RWPE1 (cell line): ENCODE measurements at places on chromosomes 12 and 14.

DNA sequence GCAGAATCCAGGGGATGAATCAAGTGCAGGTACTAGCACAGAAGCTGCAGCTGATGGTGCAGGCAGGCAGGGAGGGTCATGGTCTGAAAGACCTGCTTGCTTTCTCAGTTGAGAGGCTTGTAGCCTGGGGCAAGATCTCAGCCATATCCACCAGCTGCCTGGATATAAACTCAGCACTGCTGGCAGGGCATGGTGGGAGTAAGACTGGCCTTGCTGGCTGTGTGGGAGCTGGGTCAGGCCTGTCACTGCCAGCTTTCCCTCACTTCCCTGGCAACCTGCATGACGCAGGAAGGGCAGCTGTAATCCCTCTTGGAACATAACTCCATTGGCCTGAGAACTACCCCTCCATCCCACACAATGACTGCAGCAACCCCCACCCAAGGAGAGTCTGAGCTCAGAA lies 230.1 kb downstream of the ANO6 start:
- no peak for DNase-seq

DNA sequence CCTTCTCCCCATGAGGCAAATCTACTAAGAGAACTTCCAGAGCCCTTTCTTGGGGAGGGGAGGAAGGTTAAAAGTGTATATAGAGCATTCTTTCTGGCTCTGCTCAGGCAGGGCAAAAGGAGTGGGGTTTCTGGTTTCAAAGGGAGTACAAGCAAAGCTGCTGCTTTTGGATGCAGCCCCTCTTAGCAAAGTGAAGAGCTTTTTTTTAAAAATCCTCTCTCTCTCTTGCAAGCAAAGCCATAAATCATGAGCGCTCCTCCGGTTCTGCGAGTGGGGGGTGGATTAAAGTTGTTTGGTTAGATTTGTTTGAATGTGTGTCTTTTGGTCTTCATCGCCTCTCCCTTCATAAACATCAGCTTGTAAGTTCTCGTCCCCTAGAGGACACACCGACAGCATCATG lies 546.6 kb upstream of the TBX3 start:
- DNase-seq: no peak

DNA sequence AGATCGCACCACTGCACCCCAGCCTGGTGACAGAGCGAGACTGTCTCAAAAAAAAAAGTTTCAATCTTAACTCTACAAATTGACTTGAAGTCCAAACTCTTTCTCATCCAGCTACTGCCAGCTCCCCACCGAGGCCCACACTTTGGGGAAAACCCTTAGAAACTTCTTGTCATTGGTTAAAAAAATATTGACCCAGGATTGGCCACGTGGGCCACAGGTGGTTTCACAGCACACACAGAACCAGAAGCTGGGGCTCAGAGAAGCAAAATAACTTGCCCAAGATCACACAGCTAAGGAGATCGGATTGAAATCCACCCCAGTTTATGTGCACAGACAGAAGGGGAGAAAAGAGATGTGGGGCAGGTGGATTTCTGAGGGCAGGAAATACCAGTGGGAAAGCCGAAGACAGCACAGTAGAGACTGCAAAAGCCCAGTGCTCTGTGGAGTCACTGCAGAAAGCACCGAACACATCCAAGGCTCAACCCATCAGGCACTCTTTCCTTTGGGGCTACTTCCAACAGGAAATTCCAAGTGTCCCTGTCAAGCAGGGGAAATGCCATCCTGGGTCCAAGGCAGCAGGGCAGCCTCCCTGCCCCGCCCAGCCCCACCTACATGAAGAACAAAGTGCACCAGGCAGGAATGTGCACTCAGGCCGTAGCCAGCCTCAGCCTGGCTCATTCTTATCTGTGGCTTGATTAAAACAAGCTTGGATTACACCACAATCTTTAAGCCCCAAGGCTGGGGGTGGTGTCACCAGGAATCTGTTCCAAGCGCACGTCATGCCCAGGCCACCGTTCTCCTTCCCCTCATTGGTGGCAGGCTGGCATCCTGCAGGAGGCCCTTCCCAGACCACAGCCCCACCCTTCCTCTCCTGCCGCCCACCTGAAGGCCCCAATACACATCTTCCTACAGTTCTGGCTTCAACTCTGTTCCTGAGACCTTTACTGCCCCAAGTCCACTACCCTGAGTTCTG lies 72.5 kb downstream of the ITPK1 start:
- peak; percentile 95 for DNase-seq

DNA sequence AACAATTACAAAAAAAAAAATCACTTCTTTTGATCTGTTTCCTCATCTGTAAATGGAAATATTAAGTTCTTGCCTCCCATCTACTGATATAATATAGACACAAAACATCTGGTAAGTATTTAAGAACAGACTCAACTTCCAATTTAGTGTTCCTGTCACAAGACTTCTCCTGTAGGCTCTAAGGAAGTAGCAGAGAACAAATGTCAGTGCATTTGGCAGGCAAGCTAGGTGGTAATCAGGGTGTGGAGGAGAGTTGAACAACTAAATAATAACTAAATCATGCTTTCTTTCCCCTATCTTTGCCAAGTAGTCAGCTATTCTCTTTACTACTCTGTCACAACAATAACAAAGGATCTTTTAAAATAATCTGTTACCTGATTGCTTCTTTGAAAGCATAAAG lies 22.1 kb downstream of the BAZ1A start:
- DNase-seq: no peak

DNA sequence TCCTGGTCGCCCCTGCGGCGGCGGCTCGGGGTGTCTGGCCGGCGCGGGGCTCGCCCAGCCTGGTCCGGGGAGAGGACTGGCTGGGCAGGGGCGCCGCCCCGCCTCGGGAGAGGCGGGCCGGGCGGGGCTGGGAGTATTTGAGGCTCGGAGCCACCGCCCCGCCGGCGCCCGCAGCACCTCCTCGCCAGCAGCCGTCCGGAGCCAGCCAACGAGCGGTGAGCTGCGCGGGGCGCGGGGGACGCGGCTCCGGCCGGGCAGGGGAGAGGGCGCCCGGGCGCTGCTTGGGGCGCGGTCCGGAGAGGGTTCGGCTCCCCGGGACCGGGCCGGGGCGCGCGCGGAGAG lies at the start of gene LGALS3:
Gene LGALS3, plus strand, starts transcription at position 167 of the 342 bp plus-strand sequence. CDS start 8,122 bp downstream, outside the sequence.
- peak; percentile 85 for DNase-seq

- no peak for DNase-seq
Observed at GRCh38 chr12:9730591-9730990, 2.3 kb downstream of the CLECL1 start.

GRCh38 chr12:67433385-67434175 lies 164.4 kb downstream of the CAND1 start:
- DNase-seq: no peak

- DNase-seq: no peak
Observed at GRCh38 chr14:31371646-31372045, 48.7 kb downstream of the HEATR5A start.

- DNase-seq: no peak
Observed at GRCh38 chr12:105485321-105485910, 154.9 kb downstream of the C12orf75 start.

- DNase-seq: no peak
Observed at GRCh38 chr12:6324936-6325750, 14.7 kb downstream of the PLEKHG6 start.

- no peak for DNase-seq
Observed at GRCh38 chr12:121968876-121969275, 50.5 kb downstream of the CFAP251 start.

GRCh38 chr12:7161811-7162210 lies 27.7 kb upstream of the PEX5 start:
- DNase-seq: no peak

DNA sequence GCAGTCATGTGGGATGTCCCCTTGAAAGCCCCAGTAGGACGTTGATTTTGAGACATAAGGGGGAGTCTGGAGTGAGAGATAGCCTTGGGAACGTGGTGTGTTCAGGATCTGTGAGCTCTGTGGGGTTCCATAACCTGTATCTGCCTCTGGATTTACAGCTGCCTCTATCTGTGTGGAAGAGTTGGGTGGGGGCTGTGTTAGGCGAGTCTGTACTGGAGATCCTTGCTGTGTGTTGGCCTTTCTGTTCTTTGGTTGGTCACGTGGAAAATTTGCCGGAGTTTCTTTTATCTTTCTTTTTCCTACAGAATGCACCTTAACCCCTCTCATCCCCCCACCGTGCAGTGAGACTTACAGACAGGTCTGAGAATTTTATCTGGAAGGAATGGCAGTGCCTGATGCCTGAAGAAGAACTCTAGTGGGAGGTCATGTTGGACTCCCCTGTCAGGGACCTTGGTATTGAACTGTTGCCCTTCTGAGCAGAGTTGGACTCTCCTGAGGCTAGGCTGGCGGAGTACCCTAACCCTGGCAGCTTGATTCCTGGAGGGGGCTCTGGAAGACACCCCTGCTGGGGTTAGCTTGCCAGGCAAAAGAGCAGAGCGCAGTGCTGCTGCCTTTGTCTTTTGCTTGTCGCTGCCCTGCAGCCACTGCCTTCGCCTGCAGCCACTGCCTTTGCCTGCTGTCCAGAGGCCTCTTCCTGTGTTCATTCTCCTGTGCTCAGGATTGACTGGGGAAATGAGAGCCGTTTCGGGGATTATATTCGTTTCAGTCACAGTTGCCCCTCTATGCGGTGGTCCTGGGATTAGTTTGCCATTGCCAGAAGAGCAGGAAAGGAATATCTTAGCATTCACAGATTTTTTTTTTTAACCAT lies 34.1 kb downstream of the ZNF664 start:
- DNase-seq: no peak

DNA sequence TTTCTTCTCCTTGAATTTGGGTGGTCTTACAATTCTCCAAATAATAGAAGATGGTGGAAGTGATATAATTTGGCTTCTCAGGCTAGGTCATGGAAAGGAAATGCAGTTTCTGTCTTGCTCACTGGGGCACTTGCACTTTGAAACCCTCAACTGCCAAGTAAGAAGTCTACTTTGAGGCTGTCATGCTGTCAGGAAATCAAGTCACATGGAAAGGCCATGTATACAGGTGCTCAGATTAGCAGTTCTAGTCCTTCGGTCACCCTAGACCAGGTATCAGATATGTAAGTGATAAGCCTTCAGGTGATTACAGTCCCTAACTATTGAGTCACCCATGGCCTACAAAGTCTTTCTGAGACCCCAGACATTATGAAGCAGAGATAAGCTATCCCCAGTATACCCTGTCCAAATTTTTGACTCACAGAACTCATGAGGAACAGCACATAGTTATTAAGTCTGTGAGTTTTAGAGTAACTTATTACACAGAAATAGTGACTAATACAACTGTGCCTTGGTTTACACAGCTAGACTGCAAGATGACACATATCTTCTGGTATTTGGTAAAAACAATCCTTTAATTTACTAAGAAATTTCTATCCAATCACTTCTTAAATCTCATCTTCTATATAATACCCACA lies 26.3 kb upstream of the BBS10 start:
- DNase-seq: no peak

DNA sequence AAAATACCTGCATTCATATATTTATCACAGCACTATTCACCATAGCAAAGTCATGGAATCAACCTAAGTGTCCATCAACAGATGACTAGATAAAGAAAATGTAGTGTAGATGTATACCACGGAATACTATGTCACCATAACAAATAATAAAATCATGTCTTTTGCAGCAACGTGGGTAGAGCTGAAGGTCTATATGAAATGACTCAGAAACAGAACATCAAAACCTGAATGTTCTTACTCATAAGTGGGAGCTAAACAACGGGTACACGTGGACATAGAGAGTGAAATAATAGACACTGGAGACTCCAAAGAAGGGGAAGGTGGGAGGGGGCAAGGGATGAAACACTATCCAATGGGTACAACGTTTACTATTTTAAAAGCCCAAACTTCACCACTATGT lies 37.9 kb downstream of the SLC38A1 start:
- no peak for DNase-seq

- DNase-seq: peak; percentile 12
Observed at GRCh38 chr12:48069241-48069640, 36.6 kb downstream of the SENP1 start.

- no peak for DNase-seq
Observed at GRCh38 chr12:79012636-79013035, 148.1 kb downstream of the SYT1 start.

DNA sequence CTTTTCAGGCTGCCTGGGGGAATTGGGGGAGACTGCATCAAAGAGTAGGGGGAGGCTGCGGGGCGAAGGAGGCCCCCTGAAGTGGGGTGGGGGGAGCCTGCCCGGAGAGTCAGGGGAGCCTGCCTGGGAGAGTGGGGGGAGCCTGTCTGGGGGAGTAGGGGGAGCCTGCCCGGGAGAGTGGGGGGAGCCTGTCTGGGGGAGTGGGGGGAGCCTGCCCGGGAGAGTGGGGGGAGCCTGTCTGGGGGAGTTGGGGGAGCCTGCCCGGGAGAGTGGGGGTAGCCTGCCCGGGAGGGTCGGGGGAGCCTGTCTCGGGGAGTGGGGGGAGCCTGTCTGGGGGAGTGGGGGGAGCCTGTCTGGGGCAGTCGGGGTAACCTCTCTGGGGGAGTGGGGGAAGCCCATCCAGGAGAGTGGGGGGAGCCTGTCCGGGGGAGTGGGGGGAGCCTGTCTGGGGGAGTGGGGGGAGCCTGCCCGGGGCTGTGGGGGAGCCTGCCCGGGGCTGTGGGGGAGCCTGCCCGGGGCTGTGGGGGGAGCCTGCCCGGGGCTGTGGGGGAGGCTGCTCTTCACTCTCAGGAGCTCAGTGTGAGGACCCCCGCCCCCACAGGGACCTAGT lies 6.5 kb upstream of the DEGS2 start:
- no peak for DNase-seq

DNA sequence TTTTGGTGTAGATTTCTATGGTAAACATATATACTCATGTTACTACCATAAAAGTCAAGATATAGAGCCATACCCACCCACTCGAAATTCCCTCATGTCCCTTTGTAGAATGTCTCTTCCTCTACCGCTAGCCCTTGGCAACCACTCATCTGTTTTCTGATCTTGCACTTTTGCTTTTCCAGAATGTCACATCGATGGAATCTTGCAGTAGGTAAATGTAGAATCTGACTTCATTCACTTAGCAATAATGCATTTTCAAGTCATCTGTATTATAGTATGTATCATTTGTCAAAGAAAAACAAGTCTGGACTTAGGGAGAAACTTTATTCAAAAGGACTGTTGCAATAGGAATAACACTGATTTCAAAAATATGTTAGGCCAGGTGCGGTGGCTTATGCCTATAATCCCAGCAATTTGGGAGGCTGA lies 19.3 kb upstream of the CLEC2D start:
- DNase-seq: no peak

DNA sequence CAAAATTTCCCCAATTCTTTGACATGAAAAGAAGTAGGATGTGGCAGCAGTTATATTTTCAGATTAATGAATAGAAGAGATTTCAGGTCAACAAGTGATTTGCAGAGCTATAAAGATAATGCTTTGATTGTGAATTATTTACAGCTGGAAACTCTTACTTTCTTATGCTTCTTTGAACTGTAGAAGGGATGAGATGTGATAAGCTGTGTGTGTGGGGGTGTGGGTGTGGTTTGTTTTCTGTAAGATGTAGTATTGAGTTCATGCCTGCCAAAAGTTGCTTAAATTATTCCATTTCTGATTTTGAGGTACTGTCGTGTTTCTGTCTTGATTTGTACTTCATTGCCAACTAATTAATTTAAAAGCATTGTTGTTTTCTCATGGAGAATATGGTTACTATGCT lies 22.7 kb downstream of the AEBP2 start:
- DNase-seq: no peak

DNA sequence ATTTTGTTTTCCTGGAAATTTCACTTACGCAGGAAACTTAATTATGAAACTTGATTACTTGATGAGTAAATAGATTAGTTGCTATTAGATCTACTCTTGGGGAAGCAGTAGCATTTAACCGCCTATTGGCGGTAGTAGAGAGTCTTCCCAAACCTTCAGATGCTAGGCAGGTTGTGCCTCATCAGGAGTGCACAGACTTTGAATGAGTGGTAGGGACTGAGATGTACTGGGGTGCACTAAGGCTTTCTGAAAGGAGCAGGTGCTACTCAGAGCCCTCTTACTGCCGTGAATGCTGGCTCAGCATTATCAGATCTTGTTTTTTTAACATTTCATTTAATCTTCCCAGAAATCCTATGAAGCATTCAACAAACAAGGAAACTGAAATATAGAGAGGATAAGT lies 7.7 kb downstream of the GATC start:
- peak; percentile 44 for DNase-seq
